ENCODE measurements at places on chromosomes 3 and 15.

DNA sequence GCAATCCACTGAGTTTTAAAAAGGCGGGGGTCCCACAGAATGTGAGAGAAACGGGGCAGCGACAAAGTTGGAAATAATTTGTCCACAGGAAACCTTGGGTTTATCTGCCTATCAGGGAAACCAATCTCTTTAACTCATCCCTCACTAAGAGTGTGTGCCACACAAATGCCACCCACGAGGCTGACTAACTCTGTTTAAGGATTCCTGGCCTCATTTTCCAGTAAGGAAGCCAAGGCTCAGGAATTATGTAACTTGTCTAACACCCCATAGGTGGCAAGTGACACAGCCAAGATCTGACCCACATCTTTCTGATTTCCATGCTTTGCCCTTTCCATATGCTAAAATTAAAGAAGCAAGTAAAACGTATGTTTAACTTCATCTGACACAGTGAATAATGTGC, 263.2 kb downstream of the CNTN3 start:
- DNase-seq, result no peak

DNA sequence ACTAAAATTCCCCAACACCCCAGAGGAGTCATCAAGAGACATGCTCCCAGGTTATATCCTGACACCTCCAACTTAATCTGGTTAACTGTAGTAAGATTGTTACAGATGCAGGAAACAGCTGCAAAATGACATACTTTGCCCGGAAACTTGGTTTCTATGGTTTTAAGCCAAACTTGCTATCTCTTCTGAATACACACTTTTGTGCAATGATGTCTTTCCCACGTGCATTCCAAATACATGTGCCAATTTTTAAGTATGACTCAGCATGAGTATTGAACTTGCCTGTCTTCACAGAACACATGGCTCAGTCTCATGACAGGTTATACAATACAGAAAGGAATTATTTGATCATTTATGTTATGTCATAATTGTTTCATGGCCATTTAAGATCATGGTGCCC, 207.0 kb upstream of the DCBLD2 start:
- no peak for DNase-seq

DNA sequence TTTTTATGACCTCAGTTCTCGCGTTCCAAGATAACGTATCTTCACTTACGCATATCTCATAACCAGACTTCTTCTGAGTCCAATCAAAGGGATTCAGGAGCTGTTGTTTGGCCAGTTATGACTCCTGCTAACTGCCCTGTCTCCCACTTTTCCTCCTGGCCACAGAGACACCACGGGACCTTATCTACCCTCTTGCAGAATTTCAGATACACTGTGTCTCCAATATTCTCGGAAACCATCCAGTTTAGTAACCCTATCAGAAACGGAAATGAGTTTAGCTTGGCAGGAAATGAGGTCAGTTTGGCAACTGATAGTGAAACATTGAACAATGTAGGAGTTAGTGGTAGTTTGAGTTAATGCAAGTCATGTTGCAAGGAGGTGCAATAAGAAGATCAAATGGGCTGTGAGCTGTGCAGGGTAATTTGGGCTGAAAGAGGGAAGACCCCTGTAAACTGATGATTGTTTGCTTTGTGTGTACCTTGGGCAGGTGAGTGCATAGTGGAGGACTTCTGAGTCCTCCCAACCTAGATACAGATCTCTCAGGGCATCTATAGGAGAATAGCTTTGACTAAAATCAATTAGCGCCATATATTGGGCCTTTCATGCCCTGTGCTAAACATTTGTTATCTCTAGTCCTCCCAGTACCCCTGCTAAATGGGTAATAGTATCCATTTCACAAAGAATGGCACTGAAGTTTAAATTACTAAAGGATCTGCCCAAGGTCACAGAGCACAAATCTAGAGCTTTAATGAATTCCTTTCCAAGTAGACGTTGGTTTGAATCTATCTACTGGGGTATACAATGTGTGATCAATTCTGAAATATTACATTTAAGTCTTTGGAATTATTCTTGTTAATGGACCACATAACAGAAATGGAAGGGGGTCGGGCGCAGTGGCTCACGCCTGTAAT, 41.3 kb upstream of the PIK3CB start:
- DNase-seq, result no peak

DNA sequence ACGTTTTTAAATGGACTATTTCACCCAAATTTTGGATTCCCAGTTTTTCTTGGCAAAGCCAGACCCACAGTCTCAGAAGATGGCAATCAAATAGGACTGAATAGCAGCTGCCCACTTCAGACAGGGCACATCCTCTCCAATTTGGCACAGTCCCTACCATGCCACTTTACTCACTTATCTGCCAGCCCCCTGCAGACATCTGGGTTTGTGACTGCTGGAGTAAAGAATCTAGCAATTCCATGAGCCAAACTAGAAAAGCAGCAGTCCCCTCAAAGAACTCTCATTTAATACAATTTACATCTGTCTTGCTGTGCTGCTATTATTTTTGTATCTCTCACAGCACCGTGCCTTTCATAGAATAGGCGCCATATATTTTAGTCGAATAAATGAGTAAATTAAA, 16.0 kb upstream of the LRRN1 start:
- DNase-seq, result no peak

DNA sequence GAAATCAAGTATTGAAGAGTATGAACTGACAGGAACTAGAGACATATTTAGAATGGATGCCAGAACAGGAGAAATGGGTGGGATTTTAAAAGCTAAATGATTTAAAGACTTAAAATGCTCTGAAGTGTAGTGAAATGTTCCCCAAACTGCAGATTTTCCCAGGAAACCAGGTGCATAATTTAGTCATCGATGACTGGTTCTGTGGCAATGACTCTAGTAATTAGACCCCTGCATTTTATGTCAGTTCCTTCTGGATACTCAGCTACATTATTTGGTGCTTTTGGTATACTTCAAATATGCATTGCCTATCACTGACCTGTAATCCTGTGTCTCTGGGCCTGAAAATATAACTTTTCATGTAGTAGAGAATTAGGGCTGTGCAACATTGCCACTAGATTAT, 16.8 kb downstream of the AGTR1 start:
- no peak for DNase-seq

GRCh38 chr3:16311960-16312451, 47.0 kb downstream of the OXNAD1 start:
- DNase-seq, result peak; percentile 55

DNA sequence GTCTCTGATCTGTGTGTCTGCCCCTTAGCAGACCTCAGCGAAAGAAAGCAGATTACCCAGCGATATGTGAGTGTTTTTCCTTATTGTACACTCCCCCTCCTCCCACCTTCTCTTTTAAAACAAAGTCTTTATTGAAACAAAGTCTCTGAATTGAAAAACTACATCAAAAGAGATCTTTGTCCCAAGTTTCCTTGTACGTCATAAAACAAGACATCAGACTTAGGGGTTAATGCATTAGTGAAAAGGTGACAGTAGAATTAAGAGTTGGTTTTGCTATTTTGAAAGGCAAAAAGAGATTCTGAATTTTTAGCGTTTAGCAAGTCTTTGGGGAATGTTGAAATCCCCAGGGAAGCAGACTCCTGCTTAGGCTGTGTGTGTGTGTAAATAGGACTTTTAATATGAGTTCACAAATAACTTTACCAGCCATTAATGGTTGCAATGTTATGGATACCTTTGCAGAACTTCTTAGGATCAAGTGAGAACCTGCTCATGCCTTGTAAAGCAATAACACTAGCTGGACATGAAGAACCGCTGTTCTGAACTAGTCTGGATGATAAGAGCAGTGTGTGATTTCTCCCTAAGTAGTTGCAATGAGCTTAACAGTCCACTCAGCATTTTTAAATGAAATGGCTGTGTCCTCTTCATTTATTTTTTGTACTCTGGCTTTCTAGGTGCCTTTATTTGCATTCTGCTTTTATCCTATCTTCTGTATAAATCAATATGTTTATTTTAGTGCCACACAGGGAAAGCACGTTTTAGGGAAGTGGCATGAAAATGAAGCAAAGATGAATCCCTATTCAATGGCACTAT, 136.6 kb downstream of the MCTP2 start:
- no peak for DNase-seq

DNA sequence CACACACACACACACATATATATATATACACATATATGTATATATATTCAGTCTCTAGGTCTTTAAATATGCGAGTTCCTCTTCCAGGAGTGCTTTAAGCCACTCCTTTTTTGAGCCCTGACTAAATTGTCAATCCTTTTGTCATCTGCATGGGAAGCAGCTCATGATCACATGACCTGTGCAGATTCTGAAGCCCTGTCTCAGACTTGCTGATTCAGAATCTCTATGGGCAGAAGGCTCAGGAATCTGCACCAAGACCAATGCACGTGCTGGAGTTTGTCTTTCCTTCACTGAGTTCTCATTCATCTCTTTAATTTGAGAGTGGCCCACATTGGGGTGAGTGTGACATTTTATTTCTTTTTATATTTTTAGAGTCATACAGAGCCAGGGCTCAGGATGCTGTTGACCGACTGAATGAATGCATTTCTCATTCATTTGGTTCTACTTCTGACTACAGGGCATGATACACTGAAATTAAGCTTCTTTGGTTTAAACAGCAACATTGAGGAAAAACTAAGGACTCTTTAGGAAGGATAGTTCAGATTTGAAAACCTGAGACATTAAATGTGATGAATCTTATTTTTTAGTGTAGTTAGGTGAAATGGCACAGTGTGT, 307.5 kb downstream of the EDEM1 start:
- DNase-seq, result no peak

DNA sequence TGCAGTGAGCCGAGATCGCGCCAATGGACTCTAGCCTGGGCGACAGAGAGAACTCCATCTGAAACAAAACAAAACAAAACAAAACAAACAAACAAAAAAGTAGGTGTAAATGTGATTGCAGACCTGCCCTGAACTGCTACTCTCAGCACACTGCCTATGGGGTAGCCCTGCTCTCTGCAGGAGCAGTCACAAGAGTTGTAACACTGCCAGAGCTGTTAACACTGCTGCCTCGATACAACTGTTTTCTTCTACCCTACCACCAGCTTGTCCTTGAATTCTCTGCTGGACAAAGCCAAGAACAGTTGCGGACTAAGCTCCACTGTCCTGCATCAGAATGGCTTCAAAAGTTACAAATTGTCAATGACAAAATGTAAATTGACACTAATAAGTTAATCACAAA, 89.3 kb downstream of the ALCAM start:
- no peak for DNase-seq

DNA sequence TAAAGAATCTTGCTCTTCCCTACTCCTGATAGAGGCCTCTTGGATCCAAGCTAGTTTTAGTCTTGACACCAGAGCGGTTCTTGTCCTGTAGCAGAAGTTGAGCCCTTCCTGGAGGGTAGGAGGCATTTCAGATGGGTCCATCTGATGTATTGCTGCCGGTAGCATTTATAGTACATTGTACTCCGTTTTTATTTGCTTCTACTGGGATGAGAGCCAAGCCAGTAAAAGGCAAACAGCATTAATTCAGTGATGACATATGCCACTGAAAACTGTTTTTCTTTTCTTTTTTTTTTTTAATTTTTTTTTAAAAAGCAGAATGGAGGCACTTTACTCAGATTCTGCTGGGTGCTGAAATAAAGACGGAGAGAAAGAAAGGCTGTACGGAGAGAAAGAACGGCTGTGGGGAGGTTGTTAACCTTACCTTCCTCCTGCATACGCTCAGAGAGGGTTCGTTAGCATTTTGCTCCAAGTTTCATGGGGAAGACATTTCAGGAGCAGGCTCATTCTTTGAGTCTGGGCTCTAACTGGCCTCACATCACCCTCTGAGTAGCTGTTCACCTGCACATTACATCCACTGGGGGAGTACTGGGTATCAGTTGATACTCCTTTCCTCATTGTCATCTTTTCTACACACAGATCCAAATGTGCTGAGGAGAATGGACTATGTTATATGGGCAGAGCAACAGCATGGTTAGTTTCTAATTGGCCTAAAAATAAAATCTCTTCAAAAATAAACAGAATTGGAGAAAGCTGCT, 161.5 kb downstream of the FEZF2 start:
- DNase-seq, result no peak

GRCh38 chr15:80019168-80019745, 40.2 kb upstream of the ZFAND6 start:
- DNase-seq, result no peak

DNA sequence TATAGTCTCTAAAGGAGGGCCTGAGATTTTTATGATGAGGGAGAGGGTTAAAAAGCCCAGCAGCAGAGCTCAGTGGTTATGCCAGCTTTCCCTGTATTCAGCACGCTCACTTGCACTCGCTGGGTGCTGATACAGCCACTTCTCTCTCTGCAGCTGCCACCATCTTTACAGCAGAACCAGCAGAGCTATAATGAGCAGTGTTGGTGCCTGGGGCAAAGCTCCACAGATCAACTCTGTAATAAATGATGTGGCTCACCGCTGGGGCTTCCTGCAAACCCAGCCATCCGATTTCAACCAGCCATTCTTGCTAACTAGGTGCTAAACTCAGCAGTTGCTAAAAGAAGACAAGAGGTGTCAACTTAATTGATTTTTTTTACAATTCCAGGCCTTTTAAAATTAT, 48.0 kb downstream of the ARNT2 start:
- no peak for DNase-seq

DNA sequence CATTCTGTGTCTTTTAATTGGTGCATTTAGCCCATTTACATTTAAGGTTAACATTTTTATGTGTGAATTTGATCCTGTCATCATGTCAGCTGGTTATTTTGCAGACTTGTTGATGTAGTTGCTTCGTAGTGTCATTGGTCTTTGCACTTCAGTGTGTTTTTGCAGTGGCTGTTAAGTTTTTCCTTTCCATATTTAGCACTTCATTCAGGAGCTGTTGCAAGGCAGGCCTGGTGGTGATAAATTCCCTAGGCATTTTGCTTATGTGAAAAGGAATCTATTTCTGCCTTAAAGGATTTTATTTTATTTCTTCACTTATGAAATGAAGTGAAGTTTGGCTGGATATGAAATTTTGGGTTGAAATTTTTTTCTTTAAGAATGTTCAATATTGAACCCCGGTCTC, 70.2 kb upstream of the CD96 start:
- no peak for DNase-seq

DNA sequence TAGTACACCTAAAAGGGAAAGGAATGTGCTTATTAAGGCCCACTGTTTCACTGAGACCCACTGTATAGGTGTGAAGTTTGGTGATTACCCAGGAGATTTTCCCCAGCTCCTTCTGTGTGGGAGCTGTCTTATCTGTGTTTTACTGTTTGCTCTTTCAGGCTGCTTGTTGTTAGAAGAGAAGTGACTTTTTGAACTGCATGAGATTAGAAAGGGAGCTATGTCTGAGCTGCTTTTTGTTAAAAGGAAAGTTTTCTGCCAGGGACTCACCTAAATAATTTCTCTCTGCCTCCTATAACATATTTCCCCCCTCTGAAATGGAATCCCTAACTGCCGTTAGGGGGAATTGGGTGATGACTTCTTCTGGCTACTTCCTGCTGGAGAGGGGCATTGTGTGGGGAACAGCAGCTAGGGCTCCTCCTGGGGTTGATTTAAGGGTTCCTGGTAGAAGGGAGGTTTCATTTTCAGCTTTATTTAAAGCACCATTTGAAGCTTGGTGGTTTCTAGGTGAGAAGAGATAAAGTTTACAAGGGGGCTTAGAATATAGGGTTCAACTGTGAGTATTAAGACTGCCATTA, 77.1 kb upstream of the ATP11B start:
- no peak for DNase-seq

GRCh38 chr3:14093831-14094230, 30.8 kb downstream of the CHCHD4 start:
- DNase-seq, result no peak
